ENCODE measurements at places on chromosomes 1 and 21. TPM values are rescaled to one million over a fixed set of nuclear protein-coding genes. Genes with fewer than 3 reads are reported as not detected.

Gene EFCAB14
- total RNA-seq, result 13.6 TPM

Gene NCF2
- 4.8 TPM for total RNA-seq

Gene GBP3
- 0.94 TPM for total RNA-seq

Gene HCRTR1
- total RNA-seq, result 1.1 TPM

Gene NSL1
- total RNA-seq, result 62.4 TPM

Gene SH2D1B
- total RNA-seq, result not detected

Gene FCRL1
- 0.16 TPM for total RNA-seq

Gene DIO1
- total RNA-seq, result not detected

Gene RWDD3
- total RNA-seq, result 28.4 TPM

Gene ZNF362
- 17.3 TPM for total RNA-seq

Gene FAM72A
- total RNA-seq, result 2.3 TPM

Gene LCE1A
- not detected for total RNA-seq

Gene KLF17
- 0.31 TPM for total RNA-seq

Gene SPRR2A
- not detected for total RNA-seq

Gene CD101
- total RNA-seq, result 1.1 TPM

Gene NMNAT1
- 6.1 TPM for total RNA-seq

Gene KLHDC8A
- 18.6 TPM for total RNA-seq

Gene RNPC3
- total RNA-seq, result 29.8 TPM

Gene FAM3B
- not detected for total RNA-seq

Gene IGSF5
- total RNA-seq, result 0.78 TPM

Gene KCNE2
- not detected for total RNA-seq

Gene ILDR2
- 14.2 TPM for total RNA-seq

Gene RABGGTB
- 90.2 TPM for total RNA-seq

Gene BRINP2
- total RNA-seq, result 15.0 TPM

Gene S100A8
- 3.9 TPM for total RNA-seq

Gene MLLT11
- total RNA-seq, result 77.2 TPM

Gene SLC45A1
- 6.6 TPM for total RNA-seq

Gene C1QC
- 7.5 TPM for total RNA-seq

Gene SLC16A1
- total RNA-seq, result 82.2 TPM

Gene CR1L
- total RNA-seq, result 0.16 TPM

Gene TACSTD2
- total RNA-seq, result 0.16 TPM

Gene ANGPTL3
- not detected for total RNA-seq

Gene CFAP45
- 0.47 TPM for total RNA-seq

Gene VAMP3
- total RNA-seq, result 39.5 TPM

Gene ERICH3
- total RNA-seq, result 16.7 TPM

Gene UBL4B
- total RNA-seq, result not detected

Gene RNF19B
- total RNA-seq, result 37.9 TPM

Gene AKNAD1
- 1.7 TPM for total RNA-seq

Gene LRRC38
- not detected for total RNA-seq

Gene FMO2
- 0.31 TPM for total RNA-seq

Gene C4BPB
- not detected for total RNA-seq

Gene SH2D2A
- total RNA-seq, result not detected

Gene ZYG11A
- total RNA-seq, result 0.47 TPM
